ENCODE measurements at places on chromosomes 5 and 9.
A peak's percentile ranks its signal among the peaks of the same experiment; 100 is the strongest.

DNA sequence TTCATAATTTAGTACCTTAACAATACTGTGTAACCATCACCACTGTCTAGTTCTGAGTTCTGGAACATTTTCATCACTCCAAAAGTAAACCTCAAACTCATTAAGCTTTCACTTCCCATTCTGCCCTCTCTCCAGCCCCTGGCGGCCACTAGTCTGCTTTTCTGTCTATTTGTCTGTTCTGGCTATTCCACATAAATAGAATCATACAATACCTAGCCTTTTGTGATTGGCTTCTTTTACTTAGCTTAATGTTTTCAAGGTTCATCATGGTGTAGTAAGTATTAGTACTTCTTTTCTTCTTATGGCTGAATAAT lies 138.7 kb downstream of the RAPGEF6 start:
- DNase-seq: no peak

DNA sequence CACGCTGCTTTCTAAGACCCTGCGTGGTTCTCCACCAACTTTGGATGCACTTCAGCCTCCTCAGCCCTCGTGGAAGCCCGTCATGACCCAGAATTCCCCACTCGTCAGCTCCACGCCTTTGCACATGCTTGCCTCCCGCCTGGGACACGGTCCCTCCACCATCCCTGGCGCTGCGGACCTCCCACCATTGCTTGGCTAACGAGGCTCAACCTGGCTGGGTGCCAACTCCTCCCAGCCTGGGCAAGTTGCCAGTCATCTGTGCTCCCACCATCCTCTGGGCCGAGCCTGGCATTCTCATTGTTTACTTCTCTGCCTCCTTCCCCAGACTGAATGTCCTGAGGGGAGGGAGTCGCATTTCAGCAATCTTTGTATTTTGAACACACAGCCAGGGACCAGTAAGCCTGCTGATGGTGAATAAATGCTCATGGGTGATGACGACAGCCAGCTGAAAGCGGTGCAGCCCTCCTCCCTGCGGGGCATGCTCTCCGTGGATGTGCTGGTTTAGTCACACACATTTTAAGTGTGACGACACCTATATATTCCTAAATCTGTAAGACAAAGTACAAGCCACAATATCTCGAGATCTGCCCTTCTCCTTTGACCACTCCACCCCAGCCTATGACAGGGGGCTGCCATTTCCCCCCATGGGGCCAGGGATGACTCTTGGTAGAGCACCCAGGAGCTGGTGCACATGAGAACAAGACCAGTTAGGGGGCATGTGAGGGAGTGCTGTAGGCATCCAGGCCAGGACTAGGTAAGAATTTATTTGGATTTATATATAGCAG lies 37.6 kb downstream of the ANKRD33B start:
- peak; percentile 90 for DNase-seq

DNA sequence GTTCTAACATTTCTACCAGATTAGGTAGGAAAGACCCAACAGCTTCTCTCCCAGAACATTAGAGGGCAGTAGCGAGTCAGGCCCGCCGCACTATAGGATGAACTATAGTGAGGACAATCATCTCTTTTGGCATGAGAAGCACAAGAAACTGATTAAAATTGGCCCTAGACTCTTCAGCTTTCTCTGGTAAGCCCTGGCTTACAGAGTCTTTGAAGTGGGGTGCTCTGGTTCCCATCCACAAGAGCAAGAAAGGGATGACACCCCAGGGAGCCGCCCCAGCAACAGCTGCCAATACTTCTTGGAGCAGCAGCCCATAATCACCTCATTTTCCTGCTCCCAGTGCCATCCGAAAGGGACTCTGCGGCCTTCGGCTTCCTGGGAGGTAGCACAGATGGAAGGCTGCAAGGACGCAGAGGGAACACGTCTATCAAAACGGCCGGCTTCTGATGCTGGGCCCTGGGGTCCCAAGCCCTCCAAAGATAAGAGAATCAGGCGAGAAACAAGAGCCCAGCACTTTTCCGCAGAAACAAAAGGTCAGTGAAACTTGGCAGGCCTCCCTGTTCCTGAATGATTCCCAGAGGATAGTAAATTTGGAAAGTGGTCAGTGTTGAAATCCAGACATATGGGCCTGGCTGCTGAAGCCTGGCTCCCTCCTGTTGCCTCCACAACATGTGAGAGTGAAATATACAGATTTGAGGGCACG lies 69.3 kb downstream of the HSD17B3 start:
- DNase-seq: peak; percentile 13

DNA sequence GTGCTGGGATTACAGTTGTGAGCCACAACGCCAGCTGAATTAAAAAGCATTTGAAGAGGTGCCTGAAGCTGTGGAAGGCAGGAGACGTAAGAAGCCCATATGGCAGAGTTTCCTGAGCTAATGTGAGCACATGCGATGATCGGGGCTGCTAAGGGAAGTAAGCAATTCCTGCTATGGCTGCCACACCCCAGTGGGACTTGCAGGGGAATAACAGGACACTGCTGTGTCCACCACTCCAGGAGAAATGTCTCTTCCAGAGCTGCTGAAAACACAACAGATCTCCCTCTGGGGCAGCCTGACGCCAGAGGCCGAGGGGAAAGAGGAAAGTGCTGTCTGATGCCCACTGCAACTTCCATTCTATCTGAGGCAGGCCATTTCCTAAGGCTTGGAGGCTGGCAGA lies 46.2 kb upstream of the ANKRD55 start:
- no peak for DNase-seq

DNA sequence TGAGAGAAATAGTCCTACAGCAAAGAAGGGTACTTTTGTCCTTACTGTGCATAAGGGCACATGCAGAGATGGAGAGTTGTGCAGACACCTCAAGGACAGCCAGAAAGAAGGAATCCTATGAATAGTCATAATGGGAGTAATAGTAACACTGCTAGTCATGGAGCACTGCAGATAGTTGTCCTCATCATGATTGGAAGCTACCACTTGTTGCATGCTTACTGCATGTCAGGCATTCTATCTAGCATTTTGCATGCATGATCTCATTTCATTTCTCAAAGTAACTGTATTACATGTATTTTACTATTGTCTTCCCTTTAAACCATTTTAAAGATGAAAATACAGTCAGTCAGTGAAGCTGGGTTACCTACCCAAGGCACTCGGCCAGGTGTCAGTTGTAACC lies 81.3 kb downstream of the PIK3R1 start:
- no peak for DNase-seq

GRCh38 chr9:90801973-90802322 lies 329 bp downstream of the SYK start:
- peak; percentile 17 for DNase-seq

- DNase-seq: no peak
Measured at GRCh38 chr5:83964271-83964670, 243.6 kb upstream of the HAPLN1 start.

DNA sequence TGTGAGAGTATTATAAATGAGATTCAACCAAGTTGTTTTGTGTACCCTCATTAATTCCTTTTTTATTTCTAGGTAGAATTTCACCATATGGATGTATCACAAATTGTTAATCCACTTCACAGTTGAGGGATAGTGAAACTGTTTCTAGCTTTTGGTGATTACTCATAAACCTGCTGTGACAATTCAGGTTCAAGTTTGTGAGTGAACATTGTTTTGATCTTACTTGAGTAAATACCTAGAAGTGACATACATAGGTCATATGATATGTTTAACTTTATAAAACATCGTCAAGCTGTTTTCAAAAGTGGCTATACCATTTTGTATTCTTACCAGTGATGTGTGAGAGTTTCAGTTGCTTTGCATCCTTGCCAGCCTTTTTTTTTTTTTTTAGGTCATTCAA lies 112.9 kb downstream of the CAMK4 start:
- DNase-seq: no peak
